ENCODE measurements at places on chromosomes 3 and 15. TPM values are rescaled to one million over a fixed set of nuclear protein-coding genes. Genes with fewer than 3 reads are reported as not detected.
A peak's percentile ranks its signal among the peaks of the same experiment; 100 is the strongest.

GRCh38 chr3:113252553-113252952, 41.2 kb downstream of the BOC start:
- no peak overlapping the region for H3K27ac ChIP-seq
- no peaks in the 10 kb centered on the region for H3K4me1 ChIP-seq
- no peak for DNase-seq
- no peaks in the 10 kb centered on the region for H3K36me3 ChIP-seq
- H3K4me3 ChIP-seq = no peak overlapping the region

GRCh38 chr3:146160964-146161662, at the start of gene PLOD2:
Gene PLOD2 (minus strand): TSS chr3:146161184. CDS start chr3:146160989, 195 bp downstream.
- H3K36me3 ChIP-seq = no peaks in the 10 kb centered on the region
- peaks cover 41% of the 10 kb centered on the region for H3K27me3 ChIP-seq
- H3K4me1 ChIP-seq = peaks cover 9% of the 10 kb centered on the region
- peak; percentile 22 for DNase-seq
- no peak within 1 kb of the TSS for H3K27ac ChIP-seq

GRCh38 chr3:179961071-179961702, 75.5 kb downstream of the PEX5L start:
- H3K4me1 ChIP-seq = peaks cover 9% of the 10 kb centered on the region
- peaks cover 18% of the 10 kb centered on the region for H3K27me3 ChIP-seq
- H3K36me3 ChIP-seq = no peaks in the 10 kb centered on the region
- no peak overlapping the region for H3K4me3 ChIP-seq

GRCh38 chr15:52559575-52559974, 9.3 kb downstream of the ARPP19 start:
- H3K27me3 ChIP-seq = no peaks in the 10 kb centered on the region
- peak; percentile 67 for DNase-seq
- H3K27ac ChIP-seq = peak overlapping the region; percentile 53
- no peak overlapping the region for H3K4me3 ChIP-seq

GRCh38 chr15:23762026-23762425, 74.9 kb upstream of the NDN start:
- no peaks in the 10 kb centered on the region for H3K4me1 ChIP-seq
- peaks cover 3% of the 10 kb centered on the region for H3K36me3 ChIP-seq
- H3K27ac ChIP-seq = no peak overlapping the region
- no peaks in the 10 kb centered on the region for H3K27me3 ChIP-seq
- DNase-seq = no peak

DNA sequence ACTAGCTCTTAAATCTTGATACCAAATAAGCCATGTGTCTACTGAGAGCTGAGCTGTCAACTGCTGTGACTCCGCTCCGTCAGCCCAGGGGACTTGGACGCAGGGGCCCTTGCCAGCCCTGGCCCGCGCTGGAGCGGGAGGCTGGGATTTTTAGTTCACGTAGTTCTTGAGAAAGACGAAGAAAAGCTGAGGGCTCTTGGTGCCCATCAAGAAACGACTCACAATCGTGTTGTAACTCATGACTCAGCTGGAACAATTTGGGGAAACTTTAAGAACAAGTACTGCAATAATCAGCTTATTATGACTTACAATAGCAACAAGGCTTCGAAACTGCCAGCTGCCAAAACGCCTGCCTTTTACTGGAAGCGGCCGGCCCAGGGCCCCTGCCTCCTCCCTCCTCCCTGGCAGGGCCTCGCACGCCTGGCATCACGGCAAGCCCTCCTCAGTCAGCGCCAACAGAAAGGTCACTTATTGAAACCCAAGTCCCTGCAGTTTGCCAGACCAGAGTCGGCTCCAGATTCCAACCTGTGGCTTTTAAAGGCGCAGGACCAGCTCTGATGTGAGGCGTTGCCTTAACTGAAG, 60.3 kb downstream of the RGMA start:
- H3K27me3 ChIP-seq = no peaks in the 10 kb centered on the region
- H3K27ac ChIP-seq = peak overlapping the region; percentile 53
- H3K36me3 ChIP-seq = peaks cover 32% of the 10 kb centered on the region
- peaks cover 54% of the 10 kb centered on the region for H3K4me1 ChIP-seq
- DNase-seq = peak; percentile 25

DNA sequence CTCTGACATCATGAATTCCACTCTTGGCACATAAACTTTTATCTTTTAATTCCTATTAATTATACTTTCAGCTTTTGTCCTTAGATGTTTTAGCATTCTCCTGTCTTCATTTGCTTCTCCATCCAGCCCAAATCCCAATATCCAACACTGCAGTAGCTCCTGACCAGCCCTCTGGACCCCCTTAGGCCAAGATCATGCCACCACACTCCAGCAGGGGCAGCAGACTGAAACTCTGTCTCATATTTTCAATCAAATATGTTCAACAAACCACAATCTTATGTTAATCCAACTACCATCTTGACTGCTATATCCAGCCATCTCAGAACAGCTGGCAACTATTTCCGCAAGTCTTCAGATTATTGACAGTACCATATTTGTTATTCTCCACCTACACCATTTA, 315.8 kb upstream of the ROBO2 start:
- H3K27ac ChIP-seq = no peak overlapping the region
- no peak overlapping the region for H3K4me3 ChIP-seq
- H3K4me1 ChIP-seq = no peaks in the 10 kb centered on the region
- H3K27me3 ChIP-seq = no peaks in the 10 kb centered on the region
- no peak for DNase-seq
- no peaks in the 10 kb centered on the region for H3K36me3 ChIP-seq

DNA sequence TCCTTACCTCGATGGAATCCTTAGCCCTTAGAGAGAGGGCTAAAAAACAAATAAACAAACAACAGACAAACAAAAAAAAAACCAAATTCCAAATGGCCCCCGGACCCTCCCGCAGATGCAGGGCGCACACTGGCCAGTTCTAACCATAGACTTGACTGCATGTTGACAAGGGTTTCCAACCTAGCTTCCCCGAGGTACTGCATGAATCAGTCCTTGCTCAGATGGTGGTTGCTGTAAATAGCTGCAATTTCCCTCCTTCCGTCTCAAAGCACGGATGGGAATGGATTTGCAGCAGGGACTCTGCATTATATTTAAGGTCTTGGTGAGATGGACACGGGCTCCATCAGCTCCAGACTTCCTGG, 162.8 kb downstream of the CD47 start:
- DNase-seq = peak; percentile 7
- peaks cover 9% of the 10 kb centered on the region for H3K4me1 ChIP-seq
- H3K4me3 ChIP-seq = peak overlapping the region; percentile 75
- H3K27ac ChIP-seq = peak overlapping the region; percentile 32
- peaks cover 6% of the 10 kb centered on the region for H3K27me3 ChIP-seq
- H3K36me3 ChIP-seq = no peaks in the 10 kb centered on the region

GRCh38 chr3:59247402-59247841, 197.6 kb upstream of the CFAP20DC start:
- no peak overlapping the region for H3K27ac ChIP-seq
- H3K36me3 ChIP-seq = no peaks in the 10 kb centered on the region
- no peak for DNase-seq

- H3K27me3 ChIP-seq = no peaks in the 10 kb centered on the region
- peaks cover 41% of the 10 kb centered on the region for H3K4me1 ChIP-seq
- no peaks in the 10 kb centered on the region for H3K36me3 ChIP-seq
- no peak for DNase-seq
- no peak overlapping the region for H3K27ac ChIP-seq
Observed at GRCh38 chr3:68055215-68055614, 400.8 kb upstream of the SUCLG2 start.

DNA sequence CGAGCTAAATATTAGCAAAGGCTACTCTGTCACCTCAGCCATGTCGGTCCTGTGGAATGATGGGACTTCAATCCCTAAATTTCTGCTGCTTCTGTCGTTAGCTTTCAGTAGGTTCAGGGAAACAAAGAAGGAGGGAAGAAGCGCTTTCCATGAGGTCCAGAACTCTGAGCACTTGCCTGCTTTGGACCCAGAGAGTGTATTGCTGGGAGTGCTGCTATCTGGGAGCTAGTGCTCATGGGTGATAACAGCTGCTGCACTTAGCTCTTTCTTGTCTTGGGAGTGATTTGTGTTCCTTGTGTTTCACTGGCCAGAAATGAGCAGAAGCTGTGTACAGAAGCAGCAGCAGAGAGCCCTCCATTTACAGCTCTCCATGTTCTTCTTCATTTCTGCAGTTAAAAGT, 369.8 kb downstream of the DIPK2A start:
- no peaks in the 10 kb centered on the region for H3K36me3 ChIP-seq
- peaks cover 3% of the 10 kb centered on the region for H3K27me3 ChIP-seq
- no peak for DNase-seq
- no peak overlapping the region for H3K4me3 ChIP-seq
- no peaks in the 10 kb centered on the region for H3K4me1 ChIP-seq

DNA sequence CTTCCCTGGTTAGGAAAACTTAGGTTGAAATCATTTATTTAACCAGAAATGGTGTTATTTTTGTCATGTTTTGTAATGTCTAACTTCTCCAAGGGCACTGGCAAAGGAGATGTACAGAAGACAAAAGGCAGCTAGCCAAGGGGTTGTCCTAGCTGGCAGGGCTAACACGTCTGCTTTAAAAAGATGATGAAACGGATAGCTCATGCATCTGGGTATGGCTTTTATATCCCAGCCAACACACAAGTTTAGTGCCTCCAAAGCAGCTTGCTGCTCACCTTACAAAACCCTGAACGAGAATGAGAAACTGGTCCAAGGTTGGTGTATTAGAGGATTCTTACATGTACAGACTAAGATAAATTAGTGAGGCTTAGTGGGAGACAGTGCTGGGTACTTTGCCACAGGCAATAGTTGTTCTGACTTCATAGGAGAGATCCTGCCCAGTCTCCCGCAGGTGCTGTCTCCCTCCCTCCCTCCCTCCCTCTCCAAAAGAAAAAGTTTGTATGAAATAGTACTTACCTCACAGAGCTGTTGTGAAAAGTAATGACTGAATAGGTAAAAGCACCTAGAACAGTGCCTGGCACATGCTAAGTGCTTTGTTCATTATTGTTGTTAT, 47.8 kb downstream of the KCNMB2 start:
- H3K4me1 ChIP-seq = no peaks in the 10 kb centered on the region
- no peaks in the 10 kb centered on the region for H3K27me3 ChIP-seq
- H3K36me3 ChIP-seq = no peaks in the 10 kb centered on the region
- H3K27ac ChIP-seq = no peak overlapping the region
- DNase-seq = no peak
- H3K4me3 ChIP-seq = no peak overlapping the region

- H3K36me3 ChIP-seq = no peaks in the 10 kb centered on the region
- no peaks in the 10 kb centered on the region for H3K4me1 ChIP-seq
- no peak overlapping the region for H3K4me3 ChIP-seq
- no peak for DNase-seq
Observed at GRCh38 chr15:88852476-88852875, 42.9 kb downstream of the HAPLN3 start.

GRCh38 chr15:70257573-70258248, 160.0 kb upstream of the TLE3 start:
- no peak overlapping the region for H3K4me3 ChIP-seq
- no peaks in the 10 kb centered on the region for H3K36me3 ChIP-seq
- peaks cover 49% of the 10 kb centered on the region for H3K4me1 ChIP-seq
- no peak for DNase-seq
- H3K27me3 ChIP-seq = peaks cover 6% of the 10 kb centered on the region
- no peak overlapping the region for H3K27ac ChIP-seq

DNA sequence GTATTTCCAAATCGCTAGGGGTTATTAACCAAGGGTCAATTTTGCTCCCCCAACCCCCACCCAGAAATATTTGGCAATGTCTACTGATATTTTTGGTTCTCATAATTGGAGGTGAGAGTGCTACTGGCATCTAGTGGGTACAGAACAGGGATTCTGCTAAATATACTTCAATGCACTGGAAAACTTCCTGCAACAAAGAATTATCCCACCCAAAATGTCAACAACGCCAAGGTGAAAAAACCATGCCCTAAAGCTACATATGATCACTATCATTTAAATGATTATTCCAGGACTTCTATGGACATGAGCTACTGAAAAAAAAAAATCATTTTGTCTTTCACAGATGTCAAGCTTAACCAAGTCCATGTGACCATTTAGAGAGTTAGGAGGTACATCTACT, 867.9 kb downstream of the FHIT start:
- no peaks in the 10 kb centered on the region for H3K36me3 ChIP-seq
- no peak overlapping the region for H3K4me3 ChIP-seq
- no peaks in the 10 kb centered on the region for H3K4me1 ChIP-seq
- no peak for DNase-seq
- H3K27me3 ChIP-seq = no peaks in the 10 kb centered on the region
- H3K27ac ChIP-seq = no peak overlapping the region

GRCh38 chr15:26045516-26045915, 182.4 kb upstream of the ATP10A start:
- no peaks in the 10 kb centered on the region for H3K4me1 ChIP-seq
- H3K27ac ChIP-seq = no peak overlapping the region
- H3K36me3 ChIP-seq = no peaks in the 10 kb centered on the region
- no peak for DNase-seq
- H3K27me3 ChIP-seq = peaks cover 7% of the 10 kb centered on the region

DNA sequence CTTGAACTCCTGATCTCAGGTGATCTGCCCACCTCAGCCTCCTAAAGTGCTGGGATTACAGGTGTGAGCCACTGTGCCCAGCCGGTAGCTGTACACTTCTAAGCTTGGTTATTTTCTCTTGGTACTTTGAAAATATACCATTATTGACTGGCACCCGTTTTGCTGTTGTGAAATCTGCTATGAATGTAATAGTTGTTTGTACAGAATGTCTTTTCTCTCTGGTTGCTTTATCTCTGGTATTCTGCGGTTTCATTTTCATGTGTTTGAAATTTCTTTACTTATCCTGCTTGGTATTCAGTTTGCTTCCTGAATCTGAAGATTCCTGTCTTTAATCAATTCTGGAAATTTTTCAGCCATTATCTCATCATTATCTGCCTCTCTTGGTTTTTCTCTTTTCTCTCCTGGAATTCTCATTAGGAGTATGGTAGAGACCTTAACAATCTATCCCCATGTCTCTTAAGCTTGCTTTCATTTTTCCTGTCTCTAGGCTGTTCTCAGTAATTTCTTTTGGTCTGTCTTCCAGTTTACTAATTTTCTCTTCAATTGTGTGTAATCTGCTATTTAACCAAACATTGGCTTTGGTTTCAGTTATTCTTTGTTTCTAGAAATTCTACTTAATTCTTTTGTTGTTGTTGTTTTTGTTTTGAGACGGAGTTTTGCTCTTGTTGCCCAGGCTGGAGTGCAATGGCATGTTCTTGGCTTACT, 2.8 kb upstream of the PAK2 start:
- no peak overlapping the region for H3K4me3 ChIP-seq
- peak overlapping the region; percentile 14 for H3K27ac ChIP-seq
- no peaks in the 10 kb centered on the region for H3K27me3 ChIP-seq
- no peak for DNase-seq

- no peaks in the 10 kb centered on the region for H3K36me3 ChIP-seq
- H3K27me3 ChIP-seq = no peaks in the 10 kb centered on the region
- no peak overlapping the region for H3K27ac ChIP-seq
- no peak for DNase-seq
Observed at GRCh38 chr3:103059432-103059831, 624.6 kb downstream of the ZPLD1 start.

GRCh38 chr3:39068556-39068955, 16.7 kb downstream of the WDR48 start:
- H3K36me3 ChIP-seq = peaks cover 21% of the 10 kb centered on the region
- no peak overlapping the region for H3K4me3 ChIP-seq
- no peak for DNase-seq

Gene TGFBR2
- total RNA-seq = 50.0 TPM

Gene AGTR1
- not detected for total RNA-seq

Gene ADAMTS7
- total RNA-seq = 0.23 TPM

Gene RBPMS2
- not detected for total RNA-seq

Gene TMC3
- total RNA-seq = not detected

Gene FEZF2
- total RNA-seq = not detected

Gene SYNPR
- total RNA-seq = not detected

Gene FSIP1
- 0.43 TPM for total RNA-seq

Gene RETNLB
- not detected for total RNA-seq

Gene PPP1R14D
- not detected for total RNA-seq

Gene PRR20G
- total RNA-seq = not detected

All from activated CD8-positive, alpha-beta T cell treated with anti-CD3 and anti-CD28 coated beads for 36 hours (primary cell).